ENCODE measurements at places on chromosomes 4 and X. TPM values are rescaled to one million over a fixed set of nuclear protein-coding genes. Genes with fewer than 3 reads are reported as not detected.

Gene LRCH2
- total RNA-seq = 4.6 TPM

Gene CFI
- total RNA-seq = 1.8 TPM

Gene ZAR1
- total RNA-seq = not detected

Gene PF4V1
- 1.9 TPM for total RNA-seq

Gene KLHL15
- 6.1 TPM for total RNA-seq

Gene USP51
- total RNA-seq = 1.9 TPM

Gene NDST4
- not detected for total RNA-seq

Gene GAGE13
- not detected for total RNA-seq

Gene AMBN
- not detected for total RNA-seq

Gene RBM46
- total RNA-seq = under 0.01 TPM

Gene PHEX
- total RNA-seq = 1.9 TPM

Gene MAGEA11
- not detected for total RNA-seq

Gene RPS6KA6
- 3.9 TPM for total RNA-seq

Gene GRSF1
- total RNA-seq = 80.4 TPM

Gene UGT2B15
- total RNA-seq = not detected

Gene SPOCK3
- 1.3 TPM for total RNA-seq

Gene IL13RA1
- 22.2 TPM for total RNA-seq

Gene TAB3
- 3.1 TPM for total RNA-seq

Gene GAGE12H
- not detected for total RNA-seq

Gene CSN1S1
- total RNA-seq = not detected

Gene HPRT1
- 15.5 TPM for total RNA-seq

Gene PRIMPOL
- 8.2 TPM for total RNA-seq

Gene PCYT1B
- total RNA-seq = not detected

Gene PASD1
- not detected for total RNA-seq

Gene DDX53
- not detected for total RNA-seq

Gene EPHA5
- 0.52 TPM for total RNA-seq

Gene NALF2
- not detected for total RNA-seq

Gene RAB39B
- 2.5 TPM for total RNA-seq

Gene MOSPD2
- 14.8 TPM for total RNA-seq

Gene HDAC6
- total RNA-seq = 26.3 TPM

Gene XK
- total RNA-seq = not detected

Gene HTRA3
- total RNA-seq = 45.5 TPM

Gene DKK2
- 9.1 TPM for total RNA-seq

Gene PTPN13
- 64.7 TPM for total RNA-seq

Gene TRIM75
- not detected for total RNA-seq

Gene ZCCHC18
- total RNA-seq = 0.69 TPM

Gene CC2D2A
- 40.4 TPM for total RNA-seq

Gene TRIM60
- not detected for total RNA-seq

Gene UGT2B10
- not detected for total RNA-seq

Gene GASK1B
- total RNA-seq = 38.0 TPM

Gene XAGE1A
- total RNA-seq = not detected

Gene RHOXF2
- total RNA-seq = not detected

Gene NHSL2
- 9.5 TPM for total RNA-seq

Gene FOXR2
- total RNA-seq = not detected

Gene PRDM8
- 2.1 TPM for total RNA-seq

Gene TNMD
- not detected for total RNA-seq

Gene LRIT3
- total RNA-seq = under 0.01 TPM

Gene KLB
- total RNA-seq = not detected

Gene RELL1
- 64.6 TPM for total RNA-seq

Gene STOX2
- total RNA-seq = 1.1 TPM

Gene HTN1
- not detected for total RNA-seq

Gene CLNK
- not detected for total RNA-seq
